ENCODE measurements at places on chromosomes 7 and 10.

DNA sequence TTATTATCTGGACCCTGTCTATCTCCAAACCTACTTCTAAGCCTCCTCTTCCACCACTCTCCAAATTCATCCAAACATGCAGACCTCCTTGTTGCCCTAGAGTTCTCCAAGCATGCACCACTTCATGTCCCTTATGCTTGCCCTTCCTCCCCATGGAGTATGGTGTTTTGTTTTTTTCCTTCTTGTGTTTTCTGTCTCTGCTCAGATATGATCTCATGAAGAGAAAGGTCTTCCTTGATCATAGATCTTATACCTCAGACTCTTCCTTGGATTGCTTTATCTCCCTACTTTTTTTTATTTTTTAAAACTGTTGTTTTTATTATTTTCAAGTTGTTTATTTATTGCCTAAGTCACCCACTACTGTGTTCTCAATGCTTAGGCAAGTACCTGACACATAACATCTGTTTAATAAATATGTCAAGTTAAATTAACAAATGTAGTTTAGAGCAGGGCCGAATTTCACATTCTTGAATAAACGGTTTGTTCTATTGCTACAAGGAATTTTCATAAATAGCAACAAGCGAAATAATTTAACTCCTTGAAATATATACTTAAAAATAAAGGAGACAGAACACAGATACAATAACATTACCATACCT is 84.5 kb downstream of the HGF start:
- no peak for DNase-seq

DNA sequence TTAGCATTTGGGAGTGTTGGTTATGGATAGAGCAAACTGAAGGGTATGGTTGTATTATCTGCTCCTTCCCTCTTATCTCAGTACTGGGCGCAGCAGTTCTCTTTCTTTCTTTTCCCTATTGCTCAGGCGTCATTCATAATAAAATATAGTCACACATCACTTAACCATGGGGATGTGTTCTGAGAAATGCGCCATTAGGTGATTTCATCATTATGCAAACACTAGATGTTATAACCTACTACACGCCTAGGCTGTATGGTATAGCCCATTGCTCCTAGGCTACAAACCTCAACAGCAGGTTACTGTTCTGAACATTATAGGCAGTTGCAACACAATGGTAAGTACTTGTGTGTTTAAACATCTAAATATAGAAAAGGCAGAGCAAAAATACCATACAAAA is 401.7 kb downstream of the EXOC4 start:
- no peak for DNase-seq

- no peak for DNase-seq
Observed at GRCh38 chr7:2520761-2521290, 1.3 kb downstream of the LFNG start.

GRCh38 chr10:470339-471003 is 219.0 kb downstream of the DIP2C start:
- no peak for DNase-seq

GRCh38 chr10:71260622-71261325 is 48.4 kb downstream of the UNC5B start:
- DNase-seq: peak; percentile 67

DNA sequence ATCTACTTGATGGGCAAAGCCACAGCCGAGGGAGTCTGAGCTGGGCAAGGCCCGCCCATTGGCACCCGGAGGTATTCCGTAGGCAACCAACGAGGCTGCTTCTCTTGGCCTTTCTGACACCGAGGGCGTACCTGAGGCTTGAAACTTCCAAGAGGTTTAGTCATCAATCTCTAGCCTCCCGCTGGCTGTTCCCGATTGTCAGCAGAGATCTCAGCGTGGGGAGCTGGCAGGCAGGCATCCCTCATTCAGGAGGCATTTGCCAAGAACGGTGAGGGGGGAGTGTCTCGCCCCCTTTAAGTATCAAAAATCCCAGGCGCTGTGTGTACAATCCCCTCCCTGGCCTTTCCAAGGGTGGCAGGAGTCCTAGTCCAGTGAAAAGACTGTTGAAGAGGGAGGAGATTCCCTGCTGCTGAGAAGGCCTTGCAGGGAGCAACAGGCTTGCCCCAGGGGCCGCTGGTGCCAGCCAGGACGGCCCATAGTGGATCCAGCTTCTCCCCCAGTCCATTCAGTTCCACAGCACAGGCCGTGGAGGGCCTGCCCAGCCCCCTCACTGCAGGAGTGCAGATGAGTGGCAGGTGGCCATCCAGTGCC is 39.7 kb downstream of the OAT start:
- DNase-seq: no peak

GRCh38 chr7:142602183-142602582 is 147.1 kb upstream of the PRSS1 start:
- DNase-seq: no peak

- no peak for DNase-seq
Observed at GRCh38 chr7:2954433-2954853, 89.2 kb downstream of the CARD11 start.

GRCh38 chr7:8362723-8363369 is 70.6 kb upstream of the NXPH1 start:
- DNase-seq: no peak

- no peak for DNase-seq
Observed at GRCh38 chr7:105816954-105817615, 59.3 kb downstream of the ATXN7L1 start.

DNA sequence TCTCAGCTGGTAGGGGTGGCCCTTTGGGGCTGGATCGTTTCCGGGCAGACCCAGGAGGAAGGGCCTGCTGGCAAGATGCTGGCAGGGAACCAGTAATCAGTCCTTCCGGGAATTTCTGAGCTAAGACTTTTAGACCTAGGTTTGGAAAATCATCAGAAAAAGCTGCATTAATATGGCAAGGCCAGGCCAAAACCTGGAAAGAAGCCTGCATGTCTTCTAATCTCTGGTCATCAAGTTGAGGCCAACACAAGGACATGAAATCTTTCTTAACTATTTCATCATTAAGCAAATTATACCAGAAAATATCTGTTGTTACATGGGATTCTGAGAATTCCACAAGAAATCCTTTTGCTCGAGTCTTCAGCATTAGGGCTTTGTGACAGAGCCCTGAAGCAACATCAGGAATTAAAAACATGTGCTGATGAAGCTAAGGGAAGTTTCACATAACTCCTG is 19.9 kb downstream of the CPA1 start:
- DNase-seq: no peak

DNA sequence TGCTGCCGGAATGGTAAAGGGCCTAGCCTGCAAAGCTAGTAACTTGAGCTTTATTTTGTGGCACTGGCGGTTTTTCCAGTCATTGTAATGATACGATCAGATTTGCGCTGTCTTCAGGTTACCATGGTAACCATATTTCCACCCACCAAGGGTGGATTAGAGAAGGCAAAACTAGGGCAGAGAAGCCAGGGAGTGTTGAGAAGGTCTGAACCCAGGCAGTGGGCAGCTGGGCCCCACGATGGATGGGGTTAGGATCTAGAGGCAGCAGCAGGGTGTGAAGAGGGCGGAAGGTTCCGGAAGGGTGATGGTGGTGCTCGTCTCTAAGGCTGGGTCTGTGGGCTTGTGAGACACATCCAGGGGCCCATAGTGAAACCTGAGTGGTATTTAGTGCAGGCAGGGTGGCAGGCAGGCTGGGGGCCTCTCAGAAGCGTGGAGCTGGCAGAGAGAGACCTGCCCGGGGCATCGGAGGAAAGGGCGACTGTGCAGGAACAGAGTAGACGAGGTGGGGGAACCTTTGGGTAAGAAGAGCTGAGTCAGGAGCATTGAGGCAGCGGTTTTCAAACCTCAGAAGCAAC is 87.9 kb upstream of the GTF2I start:
- DNase-seq: no peak

DNA sequence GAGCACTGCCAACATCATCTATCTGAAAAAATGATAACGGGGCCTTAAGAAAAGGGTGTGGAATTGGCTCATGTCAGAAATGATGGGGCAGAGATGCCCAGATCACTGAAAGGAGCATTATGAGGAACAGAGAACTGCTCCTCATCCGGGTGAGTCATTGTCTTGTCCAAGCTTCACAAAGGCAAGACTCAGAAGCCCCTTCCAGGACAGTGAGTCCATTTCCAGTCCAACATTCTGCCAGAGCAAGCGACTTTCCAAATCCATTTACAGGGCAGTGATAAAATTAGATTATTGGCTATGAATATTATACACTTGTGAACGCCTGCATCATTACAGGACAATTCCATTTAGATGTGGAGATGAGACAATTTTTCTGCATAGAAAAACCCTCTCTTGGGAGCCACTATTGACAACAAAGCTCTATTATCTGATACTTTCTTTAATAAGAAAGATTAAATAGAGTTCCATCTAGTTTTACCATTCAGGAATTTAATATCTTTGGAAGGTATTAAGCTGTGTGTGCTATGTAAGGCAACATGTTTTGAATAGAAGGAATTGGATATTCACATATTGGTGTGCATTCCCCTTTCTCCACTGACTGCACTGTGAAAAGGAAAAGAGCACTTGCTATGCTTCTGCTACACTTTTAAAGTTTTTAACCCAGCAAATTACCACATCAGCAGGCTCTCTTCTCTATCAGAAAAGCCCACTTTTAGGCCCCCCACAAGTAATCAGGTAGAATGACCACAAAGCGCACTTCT is 159.6 kb downstream of the NRP1 start:
- no peak for DNase-seq

DNA sequence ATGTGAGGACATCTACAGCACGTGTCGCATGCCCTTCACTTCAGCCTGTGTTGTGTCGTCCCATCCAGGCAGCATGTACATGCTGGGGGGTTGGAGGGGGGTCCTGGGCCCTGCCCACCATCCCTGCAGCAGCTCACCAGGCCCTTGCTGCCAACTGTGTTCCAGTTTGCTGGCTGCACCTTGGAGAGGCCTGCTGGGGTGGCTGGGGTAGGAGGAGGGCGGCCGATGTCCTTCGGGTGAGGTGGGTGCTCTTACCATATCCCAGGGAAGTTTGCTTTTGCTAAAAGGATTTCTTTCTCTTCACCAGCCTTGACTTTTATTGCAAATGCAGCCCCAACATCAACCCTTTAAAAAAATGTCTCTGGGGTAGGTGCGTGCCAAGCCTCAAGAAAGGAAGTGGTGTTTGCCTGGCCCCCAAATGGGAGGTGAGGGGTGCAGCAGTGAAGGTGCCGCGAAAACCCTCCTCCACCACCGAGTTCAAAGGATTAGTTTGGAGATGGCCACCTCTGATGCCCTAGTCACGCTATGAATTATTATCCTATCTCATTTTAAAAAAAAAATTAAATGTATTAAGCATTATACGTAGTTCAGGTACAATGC is 165.8 kb upstream of the KLF6 start:
- DNase-seq: no peak

DNA sequence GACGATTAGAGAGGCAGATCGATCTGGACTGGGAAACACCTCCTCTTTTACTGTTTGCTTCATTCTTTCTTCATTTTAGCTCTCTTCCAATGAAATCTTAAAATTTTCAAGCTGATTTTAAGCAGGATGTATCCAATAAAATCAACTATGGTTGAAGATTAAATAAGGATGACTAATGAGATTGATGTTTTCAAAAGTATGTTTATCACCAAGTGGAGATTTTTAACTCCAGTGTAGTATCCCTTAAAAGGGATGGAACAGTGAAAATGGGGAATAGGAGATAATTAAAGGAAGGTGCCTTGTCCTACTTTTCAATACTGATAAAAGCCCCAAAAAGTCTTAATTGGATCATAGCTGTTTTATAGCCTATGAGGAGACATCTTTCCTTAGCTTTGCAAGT is 11.6 kb upstream of the LIPF start:
- no peak for DNase-seq

DNA sequence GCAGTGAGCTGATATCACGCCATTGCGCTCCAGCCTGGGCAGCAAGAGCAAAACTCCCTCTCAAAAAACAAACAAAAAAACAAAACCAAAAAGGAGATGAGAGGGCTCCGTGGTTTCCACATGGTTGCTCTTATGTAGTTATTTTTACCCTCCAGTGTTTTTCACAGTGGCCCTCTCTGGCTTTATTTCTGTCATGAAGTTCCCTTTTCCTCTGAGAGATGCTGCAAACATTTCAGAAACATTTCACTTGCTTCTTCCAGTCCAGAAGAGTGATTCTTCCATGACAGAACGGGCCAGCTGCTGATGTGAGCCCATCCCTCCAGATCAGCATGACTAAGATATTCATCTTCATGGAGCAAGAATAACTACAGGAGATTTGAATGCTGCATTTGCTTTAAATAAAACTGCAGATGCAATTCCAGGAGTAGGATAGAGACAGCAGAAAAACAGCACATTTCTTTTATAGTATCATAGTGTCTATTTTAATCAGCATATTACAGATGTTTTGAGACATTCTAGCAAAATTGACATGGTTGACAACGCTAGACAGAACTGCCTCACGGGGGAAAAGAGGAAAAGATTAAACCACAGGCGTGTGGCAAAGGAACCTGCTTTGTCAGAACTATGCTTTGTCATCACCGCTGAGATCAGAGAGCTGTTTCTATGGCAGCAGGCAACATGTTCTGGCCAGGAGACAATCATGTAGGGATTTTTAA is 40.3 kb downstream of the NRCAM start:
- DNase-seq: no peak

- no peak for DNase-seq
Observed at GRCh38 chr7:67653856-67654454, 657.3 kb downstream of the TYW1 start.

DNA sequence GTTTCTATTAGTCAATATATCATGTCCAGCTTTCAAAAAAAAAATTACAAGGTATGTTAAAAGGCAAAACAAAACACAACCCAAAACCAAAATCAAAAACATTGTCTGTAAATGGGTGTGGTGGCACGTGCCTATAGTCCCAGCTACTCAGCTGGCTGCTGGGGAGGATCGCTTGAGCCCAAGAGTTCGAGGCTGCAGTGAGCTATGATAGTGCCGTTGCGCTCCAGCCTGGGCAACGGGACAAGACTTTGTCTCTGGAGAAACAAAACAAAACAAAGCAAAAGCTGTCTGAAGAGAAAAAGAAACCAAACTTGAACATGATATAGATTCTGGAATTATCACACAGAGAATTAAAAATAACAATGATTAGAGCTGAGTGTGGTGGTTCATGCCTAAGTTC is 10.3 kb upstream of the CPA5 start:
- DNase-seq: peak; percentile 65

GRCh38 chr10:126376956-126377355 is 11.3 kb downstream of the ADAM12 start:
- DNase-seq: no peak

DNA sequence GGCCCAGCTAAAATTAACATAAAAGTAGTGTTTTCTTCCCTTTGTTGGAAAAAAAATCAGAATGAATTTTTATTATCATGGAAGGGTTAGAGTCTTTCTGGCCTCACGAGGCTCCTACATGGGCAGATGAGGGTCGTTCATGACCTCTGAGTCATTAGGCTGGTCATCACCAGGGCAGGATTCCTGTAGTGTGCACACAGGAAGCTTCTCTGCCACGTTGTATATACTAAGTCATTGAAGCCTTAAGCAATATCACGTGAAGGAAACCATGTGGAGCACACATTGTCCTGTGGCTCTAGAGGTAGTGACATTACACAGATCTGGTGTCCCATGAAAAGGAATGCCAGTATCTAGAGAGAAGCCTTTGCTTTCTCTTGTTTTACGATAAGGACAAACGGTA is 84.7 kb upstream of the C1QL3 start:
- DNase-seq: no peak
